Activated CD4-positive, alpha-beta memory T cell treated with anti-CD3 and anti-CD28 coated beads, Interleukin-2, amount 10 ng/mL, durations not matched to agents 7 days and 5 days (primary cell): ENCODE measurements at places on chromosomes 6 and 20.
A peak's percentile ranks its signal among the peaks of the same experiment; 100 is the strongest.

- DNase-seq = no peak
Observed at GRCh38 chr6:2196079-2196679, 49.2 kb downstream of the GMDS start.

DNA sequence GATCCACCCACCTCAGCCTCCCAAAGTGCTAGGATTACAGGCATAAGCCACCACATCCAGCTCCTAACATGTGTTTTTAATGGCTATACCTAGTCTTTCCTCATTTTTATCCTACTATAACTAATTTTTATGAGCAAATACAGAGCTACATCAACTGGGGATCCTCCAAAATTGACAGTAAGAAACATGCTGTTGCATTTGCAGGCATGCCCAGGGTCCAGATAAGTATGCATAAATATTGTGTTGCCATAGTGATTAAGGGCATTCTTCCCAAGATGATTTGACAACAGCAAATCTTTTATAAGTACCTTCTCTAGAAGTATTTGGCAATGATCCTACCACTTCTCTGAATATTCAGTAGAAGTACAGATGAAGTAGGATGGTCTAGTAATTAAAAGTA, 41.9 kb upstream of the MOXD1 start:
- DNase-seq = no peak

DNA sequence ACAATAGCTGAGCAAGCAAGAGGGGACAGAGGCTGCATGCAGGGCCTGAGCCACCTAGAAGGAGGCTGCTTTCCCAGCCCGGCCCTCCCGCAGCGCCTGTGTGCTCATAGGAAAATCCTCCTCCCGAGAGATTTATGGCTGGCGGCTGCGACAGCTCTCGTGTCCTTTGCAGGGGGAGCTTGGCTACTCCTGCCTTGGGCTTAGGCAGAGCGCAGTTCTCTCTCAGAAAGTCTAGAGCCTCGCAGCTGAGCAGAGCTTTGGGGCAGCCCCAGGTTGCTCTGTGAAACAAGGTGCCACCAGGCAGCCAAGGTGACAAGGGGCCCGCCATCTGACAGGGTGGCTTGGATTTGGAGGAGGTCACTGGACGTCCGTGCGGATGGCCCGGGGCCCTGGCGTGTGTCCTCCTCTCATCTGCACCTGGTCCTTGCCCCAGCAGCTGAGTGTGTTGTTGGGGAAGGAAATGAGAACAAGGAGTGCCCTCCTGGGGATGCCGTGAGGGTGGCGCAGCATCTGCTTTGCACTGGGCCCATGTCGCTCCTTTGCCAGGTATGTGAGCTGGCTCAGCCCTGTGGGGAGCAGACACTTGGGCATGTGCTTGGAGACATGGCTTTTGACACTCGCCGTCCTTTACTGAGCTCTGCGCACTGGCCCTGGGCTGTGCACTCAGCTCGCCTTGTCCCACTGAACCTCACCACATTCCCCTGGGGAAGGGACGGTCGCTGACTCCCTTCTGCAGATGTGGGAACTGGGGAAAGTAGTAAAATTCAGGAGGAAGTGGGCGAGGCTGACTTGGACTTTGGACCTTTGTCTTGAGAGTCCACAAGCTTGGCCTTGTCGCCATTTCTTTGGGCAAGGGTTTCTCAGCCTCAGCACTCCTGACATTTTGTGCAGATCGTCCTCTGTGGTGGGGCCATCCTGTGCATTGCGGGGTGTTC, 41.9 kb downstream of the EDN3 start:
- DNase-seq = no peak

GRCh38 chr6:7542874-7543624, 1.6 kb downstream of the DSP start:
- DNase-seq = no peak

GRCh38 chr20:32681175-32682084, 7.7 kb upstream of the C20orf203 start:
- DNase-seq = no peak

GRCh38 chr6:31775184-31775583, 1.9 kb downstream of the VWA7 start:
- no peak for DNase-seq

GRCh38 chr6:14549304-14549770, 431.8 kb downstream of the CD83 start:
- no peak for DNase-seq

GRCh38 chr20:6506906-6507305, 260.6 kb upstream of the BMP2 start:
- DNase-seq = no peak

DNA sequence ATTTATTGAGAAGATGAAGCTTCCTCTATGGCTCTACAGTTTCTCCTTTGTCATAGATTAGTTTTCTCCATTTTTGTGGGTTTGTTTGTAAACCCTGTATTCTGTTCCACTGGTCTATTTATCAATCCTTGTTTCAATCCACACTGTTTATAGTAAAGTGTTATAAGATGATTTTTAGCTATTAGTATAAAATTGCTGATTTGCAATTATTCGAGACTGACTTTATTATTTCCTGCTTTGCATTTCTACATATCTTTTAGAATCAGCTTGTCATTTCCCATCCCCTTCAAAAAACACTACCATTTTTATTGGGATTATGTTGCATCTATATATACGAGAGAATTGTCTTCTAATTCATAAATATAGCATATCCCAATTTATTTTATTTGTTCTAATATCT, 325.9 kb upstream of the EPHA7 start:
- DNase-seq = no peak

- DNase-seq = no peak
Observed at GRCh38 chr6:162833776-162834175, 106.0 kb downstream of the PACRG start.

GRCh38 chr6:82693094-82693493, 329.5 kb downstream of the TPBG start:
- no peak for DNase-seq

DNA sequence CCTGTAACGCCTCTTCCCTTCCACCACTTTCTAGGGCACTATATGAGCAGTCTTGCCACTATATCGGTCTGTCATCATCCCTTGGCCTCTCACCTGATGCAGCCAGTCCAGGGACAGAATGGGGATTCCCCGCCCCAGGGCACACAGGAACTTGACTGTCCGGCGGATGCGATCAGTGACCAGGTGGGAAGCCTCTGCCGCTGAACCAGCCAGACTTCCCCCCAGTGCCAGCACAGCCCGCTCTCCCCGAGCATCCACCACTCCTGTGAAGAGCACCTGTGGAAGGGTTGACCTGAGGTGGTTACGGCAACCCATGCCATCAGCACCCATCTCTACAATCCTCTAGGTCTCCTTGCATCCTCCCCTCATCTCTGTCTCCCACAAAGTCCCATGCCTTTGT, 12.2 kb upstream of the NRM start:
- DNase-seq = no peak

DNA sequence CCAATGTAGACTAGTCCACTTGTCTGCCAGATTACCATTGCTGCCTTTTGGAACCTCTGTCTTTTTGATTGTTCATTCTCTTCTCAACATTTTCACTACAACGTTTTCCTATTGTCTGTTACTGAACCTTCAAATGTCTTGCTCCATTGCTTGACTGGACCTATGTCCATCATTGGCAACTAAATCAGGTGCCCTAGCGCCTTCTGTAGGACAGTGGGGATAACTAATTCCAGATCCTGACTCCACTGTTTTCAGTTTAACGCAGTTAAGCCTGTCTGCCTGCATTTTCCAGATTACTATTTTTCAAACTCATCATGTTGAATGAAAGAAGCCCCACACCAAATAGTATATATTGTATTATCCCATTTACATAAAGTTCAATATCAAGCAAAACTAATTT, 433.6 kb downstream of the RNF144B start:
- DNase-seq = no peak

- no peak for DNase-seq
Observed at GRCh38 chr20:49346682-49347081, 68.8 kb upstream of the ZNFX1 start.

DNA sequence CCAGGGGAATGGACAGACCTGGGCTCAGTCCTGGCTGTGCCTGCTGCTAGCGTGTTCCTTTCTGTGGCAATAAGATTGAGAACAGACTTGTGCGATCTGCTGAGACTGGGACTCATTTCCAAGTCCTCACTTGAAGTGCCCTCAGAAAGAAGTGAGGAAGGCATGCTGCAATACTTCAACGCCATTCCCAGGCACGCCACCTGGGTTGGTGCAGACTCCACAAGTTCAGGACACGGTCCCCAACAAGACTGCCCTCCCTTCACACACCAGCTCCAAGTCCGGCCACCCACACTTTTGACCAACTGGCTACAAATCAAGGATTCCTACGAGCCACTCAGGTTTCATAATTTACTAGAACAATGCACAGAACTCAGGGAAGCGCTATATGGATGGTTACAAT, 391.8 kb upstream of the SULF2 start:
- no peak for DNase-seq

- DNase-seq = no peak
Observed at GRCh38 chr6:43402820-43403219, 24.5 kb upstream of the ABCC10 start.

DNA sequence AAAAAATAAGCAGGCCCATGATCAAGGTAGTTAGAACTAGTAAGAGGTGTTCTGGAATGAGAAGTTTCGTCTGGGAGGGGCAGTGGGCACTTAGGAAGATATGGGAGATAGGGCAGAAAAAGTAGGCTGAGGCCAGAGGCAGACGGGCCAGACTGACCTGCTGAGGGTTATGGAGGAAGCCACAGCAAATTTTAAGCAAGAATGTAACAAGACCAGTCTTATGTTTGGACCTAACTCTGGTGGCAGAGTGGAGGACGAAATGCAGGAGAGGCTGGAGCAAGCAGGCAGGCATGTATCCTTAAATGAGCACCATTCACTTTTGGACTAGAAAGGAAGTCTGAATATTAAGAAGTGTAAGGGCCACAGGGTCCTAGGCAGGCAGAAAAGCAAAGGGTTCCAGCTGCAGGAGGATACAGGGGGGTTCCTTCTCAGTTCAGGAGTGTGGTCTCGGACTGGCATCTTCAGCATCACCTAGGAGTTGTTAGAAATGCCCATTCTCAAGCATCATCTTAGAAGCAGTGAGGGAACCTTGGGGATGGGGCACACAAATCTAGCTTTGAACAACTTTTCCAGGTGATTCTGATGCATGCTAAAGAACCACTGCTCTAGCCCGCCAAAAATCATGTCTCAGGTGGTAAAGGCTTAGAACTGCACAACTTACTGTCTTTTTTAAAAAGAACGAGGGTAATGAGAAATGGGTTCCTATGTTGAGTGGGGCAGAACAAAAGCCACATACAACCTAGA, 1.7 kb upstream of the DSTN start:
- DNase-seq = no peak

- no peak for DNase-seq
Observed at GRCh38 chr6:12279322-12280091, 10.7 kb upstream of the EDN1 start.

GRCh38 chr20:34512955-34513419, 3.2 kb upstream of the DYNLRB1 start:
- DNase-seq = no peak

- DNase-seq = no peak
Observed at GRCh38 chr6:170438861-170439260, 114.2 kb downstream of the PSMB1 start.

- DNase-seq = peak; percentile 73
Observed at GRCh38 chr20:49384437-49385434, 97.7 kb downstream of the KCNB1 start.

GRCh38 chr6:113802779-113803178, 54.4 kb upstream of the MARCKS start:
- DNase-seq = no peak

GRCh38 chr20:34240693-34241615, at the start of gene ASIP:
Gene ASIP (plus strand): TSS chr20:34241423. CDS start chr20:34260375, 18,952 bp downstream.
- no peak for DNase-seq

DNA sequence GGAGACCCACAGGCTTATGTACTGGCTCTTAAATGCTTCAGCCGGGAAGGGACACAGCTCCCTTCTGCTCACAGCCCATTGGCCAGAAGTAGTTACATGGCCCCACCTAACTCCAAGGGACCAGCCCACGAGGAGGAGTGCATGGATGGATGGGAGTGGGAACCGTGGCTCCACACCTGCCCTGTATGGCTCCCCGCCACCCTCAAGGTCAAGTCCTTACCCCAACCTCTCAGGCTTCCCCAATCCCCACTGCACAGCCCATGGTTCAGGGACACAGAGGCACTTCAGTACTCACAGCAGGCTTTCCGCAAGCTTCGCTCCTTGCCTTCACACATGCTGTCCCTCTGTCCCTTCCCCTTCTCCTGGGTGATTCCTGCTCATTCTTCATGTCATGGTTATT, 137.9 kb upstream of the KCNG1 start:
- no peak for DNase-seq

DNA sequence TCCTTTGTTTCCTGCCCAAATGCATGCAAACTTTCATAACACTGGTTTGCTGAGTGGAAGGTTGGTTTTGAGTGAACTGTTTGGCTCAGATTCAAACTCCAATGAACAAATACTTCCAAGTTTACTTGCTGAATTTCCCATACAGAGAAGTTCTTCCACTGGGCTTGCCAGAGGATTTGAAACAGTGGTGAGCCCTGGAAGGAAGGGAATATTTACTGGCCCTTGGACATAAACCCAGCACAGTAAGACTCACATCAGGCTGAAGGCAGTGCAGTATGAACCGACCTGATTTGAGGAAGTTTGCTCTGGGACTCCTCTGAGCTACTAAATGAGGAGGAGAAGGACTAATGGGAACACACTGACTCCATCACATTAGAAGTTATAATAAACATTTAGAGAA, 3.8 kb downstream of the TRAF3IP2 start:
- DNase-seq = no peak

- no peak for DNase-seq
Observed at GRCh38 chr6:88972504-88973423, 9.3 kb upstream of the RNGTT start.

DNA sequence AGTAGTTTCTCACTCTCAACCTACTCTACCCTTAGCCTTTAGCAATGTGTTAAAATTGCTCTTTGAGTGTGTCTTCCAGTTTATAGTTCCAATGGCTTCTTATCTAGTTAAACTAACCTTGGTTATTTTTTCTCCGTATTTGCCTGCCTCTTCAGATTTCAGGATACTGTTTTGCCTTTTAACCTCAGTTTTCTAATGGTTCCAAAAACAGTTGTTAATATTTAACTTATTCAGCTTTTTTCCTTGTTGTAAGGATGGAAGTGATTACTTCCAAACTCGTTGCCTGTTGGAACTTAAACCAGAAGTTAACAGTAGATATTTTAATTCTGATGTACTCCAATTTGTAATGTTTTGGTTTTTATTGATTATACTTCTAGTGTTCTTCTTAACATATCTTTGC, 1574.9 kb downstream of the HACE1 start:
- no peak for DNase-seq

DNA sequence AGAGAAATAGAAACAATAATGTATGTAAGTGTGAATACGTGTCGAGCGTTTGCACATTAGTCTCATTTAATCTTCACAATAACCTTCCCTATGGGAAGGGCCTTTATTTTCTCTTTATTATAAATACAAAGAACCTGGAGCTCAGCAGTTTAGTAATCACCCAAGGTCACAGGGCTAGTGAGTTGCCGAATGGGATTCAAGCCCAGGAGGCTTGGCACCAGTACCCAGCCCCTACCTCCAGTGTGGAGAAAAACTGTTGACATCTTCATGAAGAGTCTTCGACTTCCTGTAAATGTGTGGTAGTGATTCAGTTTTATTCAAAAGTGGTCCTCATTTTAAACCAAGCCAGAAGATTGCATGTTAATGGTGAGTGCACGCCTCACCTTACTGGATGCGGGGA, 162.8 kb downstream of the SCML4 start:
- no peak for DNase-seq

- DNase-seq = no peak
Observed at GRCh38 chr20:62405108-62405980, 1.7 kb downstream of the CABLES2 start.

GRCh38 chr20:51306081-51306480, 236.4 kb downstream of the NFATC2 start:
- no peak for DNase-seq
